Activated CD4-positive, alpha-beta T cell treated with anti-CD3 and anti-CD28 coated beads, Interleukin-2, Interleukin-6, amounts not matched to agents 100 ng/mL and 50 ng/mL, durations not matched to agents 16 hours and 8 hours (primary cell): ENCODE measurements at places on chromosomes 7 and 10.

- no peak for DNase-seq
These were observed 83.2 kb downstream of the SCRN1 start for GRCh38 chr7:29906200-29907022.

- no peak for DNase-seq
These were observed 10.9 kb downstream of the LDB3 start for GRCh38 chr10:86678999-86679792.

- DNase-seq = no peak
These were observed 462.5 kb upstream of the IGFBP3 start for GRCh38 chr7:46383605-46384004.

DNA sequence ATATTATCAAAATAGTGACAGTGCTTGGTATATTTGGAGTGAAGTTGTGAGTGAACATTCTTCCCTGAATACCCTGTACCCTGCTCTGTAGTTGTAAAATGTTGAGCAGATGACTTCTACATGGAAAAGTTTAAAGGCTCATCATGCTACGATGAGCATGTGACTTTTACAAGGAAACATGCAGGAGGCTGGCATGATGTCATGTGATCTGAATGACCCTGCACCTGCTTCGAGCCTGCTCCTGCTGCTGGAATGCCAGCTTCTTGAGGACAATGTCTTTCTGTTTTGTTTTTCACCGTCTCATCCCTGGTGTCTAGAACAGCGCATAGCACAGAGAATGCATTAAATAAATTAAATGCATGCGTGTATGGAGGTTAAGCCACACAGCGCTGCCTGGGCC lies 5.4 kb upstream of the INPP5A start:
- no peak for DNase-seq

GRCh38 chr7:153640586-153640985 lies 411.6 kb upstream of the DPP6 start:
- DNase-seq = no peak

- no peak for DNase-seq
These were observed 797.2 kb downstream of the TNS3 start for GRCh38 chr7:46784732-46785131.

DNA sequence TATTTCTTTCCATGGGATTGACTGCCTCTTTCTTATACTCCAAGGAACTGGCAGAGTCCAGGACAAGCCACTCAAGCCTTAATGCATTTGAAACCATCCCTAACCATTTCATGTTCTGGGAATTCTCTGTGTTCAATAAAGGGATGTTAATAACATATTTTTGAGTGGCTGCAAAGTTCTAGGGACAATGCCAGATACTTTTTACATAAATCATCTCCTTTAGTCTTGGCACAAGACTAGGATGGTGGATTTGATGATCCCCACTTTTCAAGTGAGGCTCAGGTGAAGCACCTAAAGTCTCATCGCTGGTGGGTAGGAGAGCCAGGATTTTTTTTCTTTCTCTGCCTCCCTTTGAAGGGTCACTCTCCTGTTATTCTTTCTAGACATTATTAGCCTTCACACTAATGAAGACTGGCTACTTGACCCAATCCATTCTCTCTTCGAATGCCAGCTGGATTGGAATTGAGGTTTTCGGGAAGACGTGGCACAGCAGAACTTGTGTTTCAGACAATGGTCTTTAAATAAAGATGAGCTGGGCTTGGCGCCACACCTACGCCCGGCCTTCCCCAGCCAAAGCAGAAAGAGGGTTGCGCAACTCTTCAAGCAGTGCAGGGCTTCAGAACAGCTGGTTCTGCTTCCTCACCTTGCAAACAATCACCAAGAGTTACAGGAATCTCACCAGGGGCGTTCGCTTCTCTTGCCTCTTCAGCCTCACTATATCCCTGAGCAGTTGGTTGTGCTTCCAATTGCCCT lies 73.8 kb upstream of the BMPER start:
- DNase-seq = no peak

DNA sequence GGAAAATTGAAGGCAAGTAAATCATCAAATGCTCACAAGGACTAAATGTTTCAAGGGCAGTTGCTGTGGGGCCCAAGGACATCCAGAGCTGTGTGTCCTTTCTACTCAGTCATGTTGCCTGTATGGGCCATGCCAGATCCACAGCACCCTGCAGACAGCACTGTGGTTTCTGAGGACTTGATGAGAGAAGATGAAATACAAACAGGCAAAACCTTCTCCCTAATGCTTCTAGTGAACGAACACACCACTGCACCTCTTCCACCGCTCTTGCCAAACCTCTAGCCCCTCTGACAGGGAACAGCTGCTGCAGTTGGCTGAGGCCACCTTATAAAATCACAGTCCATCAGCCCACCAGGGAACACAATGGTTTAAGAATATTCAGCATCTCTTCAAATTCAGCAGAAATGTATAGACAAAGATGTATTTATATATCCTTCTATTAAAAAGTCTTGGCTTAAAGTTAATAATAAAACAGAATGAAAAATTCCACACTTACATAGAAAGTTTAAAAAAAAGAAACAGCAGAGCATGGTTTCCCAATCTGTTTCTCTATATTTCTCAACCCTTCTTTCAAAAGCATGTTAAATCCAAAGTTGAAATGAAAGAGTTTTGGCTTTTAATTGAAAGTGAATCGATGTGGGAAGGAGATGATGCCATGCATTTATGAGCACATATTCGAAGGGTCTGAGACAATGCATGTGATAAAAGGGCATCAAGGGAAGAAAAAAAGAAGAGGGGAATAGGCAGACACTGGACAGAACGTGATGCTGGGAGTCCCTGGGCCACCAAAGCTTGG lies 14.0 kb downstream of the CYP3A7 start:
- no peak for DNase-seq

DNA sequence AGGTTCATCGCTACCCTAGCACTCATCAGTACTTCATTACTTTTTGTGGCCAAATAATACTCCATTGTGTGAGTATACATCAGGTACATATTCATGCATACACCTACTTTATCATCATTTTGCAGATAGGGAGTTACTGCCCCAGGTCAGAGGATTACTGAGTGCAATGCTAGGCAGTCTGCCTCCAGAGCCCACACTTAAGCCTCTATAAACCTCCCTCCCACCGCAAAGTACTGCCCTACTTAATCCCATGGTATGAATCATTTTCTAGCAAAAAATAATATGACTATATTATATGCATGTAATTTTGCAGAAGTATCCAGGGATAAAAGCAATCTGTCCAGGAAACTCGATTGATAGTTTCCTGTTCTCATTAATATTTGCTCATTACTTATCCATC lies 194.3 kb downstream of the GRID1 start:
- no peak for DNase-seq

DNA sequence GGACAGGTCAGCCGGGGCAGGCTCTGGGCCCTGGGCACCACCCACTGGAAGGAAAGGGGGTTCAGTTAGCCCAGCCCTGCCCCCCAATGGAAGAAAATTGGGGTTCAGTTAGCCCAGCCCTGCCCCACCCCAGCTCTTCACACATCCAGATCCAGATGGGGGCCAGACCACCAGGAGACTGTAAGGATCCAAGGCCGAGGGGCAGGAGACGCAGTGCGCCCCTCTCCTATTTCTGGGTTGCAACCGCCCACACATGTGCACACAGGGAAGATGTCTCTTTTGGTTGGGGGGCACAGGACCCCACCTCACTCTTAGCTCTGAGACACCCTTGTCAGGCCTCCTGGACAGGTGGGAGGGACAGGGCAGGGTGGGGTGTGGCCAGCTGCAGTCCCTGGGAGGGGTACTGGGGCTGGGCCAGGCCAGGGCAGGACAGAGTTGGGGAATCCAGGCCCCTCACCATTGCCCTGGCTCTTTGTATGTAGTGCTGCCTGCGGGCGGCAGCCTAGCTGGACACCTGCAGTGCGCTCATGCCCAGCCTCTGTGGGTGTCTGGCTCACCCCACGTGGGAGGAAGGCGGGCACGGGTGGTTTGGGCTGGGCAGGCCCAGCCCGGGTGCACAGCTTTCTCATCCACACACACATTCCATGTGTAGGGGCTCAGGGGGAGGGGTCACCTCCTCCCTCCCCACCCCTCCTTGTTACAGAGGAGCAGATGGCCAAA lies 141.2 kb downstream of the LHPP start:
- DNase-seq = no peak

- no peak for DNase-seq
These were observed 73.7 kb upstream of the PPIF start for GRCh38 chr10:79273604-79274003.

DNA sequence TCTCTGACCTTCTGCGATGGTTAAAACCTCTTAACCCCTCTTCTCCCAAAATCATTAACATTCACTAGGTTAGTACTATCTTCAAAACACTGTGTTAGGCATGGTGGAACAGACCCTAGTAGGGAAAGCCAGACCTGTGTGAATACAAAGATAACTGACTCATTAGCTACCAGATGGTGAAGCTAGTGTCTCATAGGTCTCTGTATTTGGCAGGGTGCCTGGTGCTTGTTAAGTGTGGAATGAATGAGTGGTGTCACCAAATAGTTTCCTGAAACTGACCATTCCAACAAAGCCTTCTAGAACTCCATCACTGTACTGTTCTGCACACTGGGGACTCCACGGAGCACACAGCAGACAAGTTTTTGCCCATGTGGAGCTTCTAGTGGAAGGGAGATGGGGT lies 27.7 kb upstream of the TM9SF3 start:
- no peak for DNase-seq

GRCh38 chr10:88896994-88897853 lies 17.2 kb downstream of the STAMBPL1 start:
- DNase-seq = peak; percentile 35

- DNase-seq = peak; percentile 43
These were observed 4.6 kb downstream of the AKR1B1 start for GRCh38 chr7:134454277-134454676.

- no peak for DNase-seq
These were observed 173.3 kb downstream of the ELFN1 start for GRCh38 chr7:1843271-1843861.

- no peak for DNase-seq
These were observed 15.2 kb upstream of the KNDC1 start for GRCh38 chr10:133144771-133145170.

GRCh38 chr7:20945451-20945850 lies 158.8 kb upstream of the SP8 start:
- no peak for DNase-seq

DNA sequence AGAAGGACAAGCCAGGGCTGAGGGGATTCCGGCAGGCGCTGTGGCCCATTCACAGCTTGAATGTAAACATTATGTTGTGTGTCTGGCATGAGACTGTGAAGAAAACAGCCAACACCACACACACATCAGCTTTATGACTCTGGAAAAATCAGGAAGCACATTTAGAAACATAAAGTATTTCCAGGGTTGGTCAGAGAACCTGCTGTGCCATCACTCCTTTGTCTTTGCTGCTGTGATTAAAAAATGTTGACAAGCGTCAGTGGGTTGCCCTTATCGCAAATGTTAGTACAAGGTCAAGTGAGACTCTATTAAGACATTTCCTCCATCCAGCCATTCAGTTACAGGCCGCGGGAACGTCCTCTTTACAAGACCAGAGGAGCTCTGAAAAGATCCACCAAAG lies 95.4 kb downstream of the TAX1BP1 start:
- no peak for DNase-seq

DNA sequence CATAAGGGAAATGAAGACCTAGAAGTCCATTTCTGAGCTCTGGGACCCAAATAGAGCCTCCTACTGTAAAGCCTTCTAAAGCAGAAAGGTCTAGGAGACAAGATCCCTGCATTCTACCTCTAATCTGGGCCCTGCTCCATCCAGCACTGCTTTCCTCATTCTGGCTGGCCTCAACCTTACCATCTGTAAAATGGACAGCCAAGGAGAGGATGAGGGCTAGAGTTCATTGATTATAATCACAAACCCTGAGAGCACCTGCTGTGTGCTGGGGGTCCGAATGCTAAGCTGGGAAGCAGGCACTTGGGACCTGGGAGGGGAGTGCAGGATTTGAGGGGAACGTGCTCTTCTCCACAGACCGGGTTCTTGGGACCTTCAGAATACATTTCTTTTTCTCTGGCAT lies 454.0 kb upstream of the ZMIZ1 start:
- no peak for DNase-seq

- DNase-seq = no peak
These were observed 170.3 kb downstream of the CHRM2 start for GRCh38 chr7:137038706-137039105.

DNA sequence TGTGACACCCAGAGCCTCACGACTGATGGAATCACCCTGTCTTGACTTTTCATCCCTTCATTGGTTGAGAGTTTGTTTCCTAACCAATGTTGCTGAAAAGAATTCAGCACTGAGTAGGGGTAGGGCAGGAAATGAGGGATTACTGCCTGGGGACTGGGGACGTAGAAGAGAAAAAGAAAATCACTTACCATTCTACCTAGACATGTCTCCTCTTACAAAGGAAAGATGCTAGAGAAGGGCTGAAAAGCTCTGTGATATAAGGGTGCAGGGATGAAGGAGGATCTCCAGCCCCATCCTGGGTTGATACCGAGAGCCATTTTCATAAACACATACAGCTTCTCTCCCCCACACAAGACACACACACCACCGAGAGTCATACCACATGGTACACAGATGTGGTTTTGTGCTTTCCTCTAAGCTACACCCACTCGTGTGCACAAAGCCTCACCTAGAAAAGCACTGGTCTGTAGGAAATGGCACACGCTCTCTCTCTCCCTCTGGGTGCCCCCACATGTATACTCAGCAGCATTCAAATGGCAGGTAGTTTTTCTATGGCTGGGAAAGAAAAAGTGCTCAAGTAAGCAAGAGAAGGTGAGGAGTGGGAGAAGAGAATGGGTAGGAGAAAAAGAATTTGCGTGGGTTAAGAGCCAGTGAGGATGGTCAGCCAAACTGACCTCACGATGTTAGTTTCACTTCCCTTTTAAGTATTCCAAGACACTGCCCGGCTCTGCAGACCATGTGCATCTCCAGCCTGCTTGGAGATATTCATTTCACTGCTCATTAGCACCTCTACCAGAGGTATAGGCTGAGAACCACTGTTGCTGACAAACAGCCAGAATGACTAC lies 85.8 kb downstream of the CALD1 start:
- DNase-seq = peak; percentile 49

GRCh38 chr7:8210845-8211724 lies 50.9 kb downstream of the ICA1 start:
- DNase-seq = no peak

DNA sequence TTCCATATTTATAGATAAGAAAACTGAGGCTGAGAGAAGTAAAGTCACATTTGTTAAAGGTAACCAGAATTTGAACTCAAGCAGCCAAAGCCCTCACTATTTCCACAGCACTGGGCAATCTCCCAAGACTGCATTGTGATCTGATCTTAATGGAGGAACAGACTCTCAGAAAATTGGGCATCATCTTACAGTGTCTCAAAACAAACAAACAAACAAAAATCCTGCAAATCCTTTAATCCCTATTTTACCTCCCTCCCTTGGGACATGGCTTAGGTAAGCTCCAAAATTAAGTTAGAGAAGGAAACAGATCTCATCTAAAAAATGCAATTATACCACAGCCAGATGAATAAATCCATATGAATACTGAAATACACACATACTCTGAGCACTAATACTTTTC lies 57.5 kb downstream of the FHIP2A start:
- no peak for DNase-seq

DNA sequence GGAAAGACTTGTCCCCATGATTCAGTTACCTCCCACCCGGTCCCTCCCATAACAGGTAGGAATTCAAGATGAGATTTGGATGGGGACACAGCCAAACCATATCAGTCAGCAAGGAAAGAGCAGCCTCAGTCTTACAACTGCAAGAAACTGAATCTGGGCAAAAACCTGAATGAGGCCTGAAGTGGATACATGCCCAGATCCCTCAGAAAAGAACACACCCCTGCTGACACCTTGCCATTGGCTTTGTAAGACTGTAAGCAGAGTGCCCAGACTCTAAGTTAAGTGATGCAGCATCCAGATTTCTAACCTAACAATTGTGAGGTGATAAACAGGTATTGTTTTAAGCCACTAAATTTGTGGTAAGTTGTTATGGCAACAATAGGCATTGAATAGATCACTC lies 670.8 kb downstream of the SORCS1 start:
- no peak for DNase-seq
